Stimulated activated CD4-positive, alpha-beta T cell treated with anti-CD3 and anti-CD28 coated beads, Interleukin-4, amount 100 ng/mL, for 48 hours (primary cell): ENCODE measurements at places on chromosomes 4 and X.

- no peak for DNase-seq
Observed at GRCh38 chrX:42973321-42973720, 195.4 kb upstream of the PPP1R2C start.

DNA sequence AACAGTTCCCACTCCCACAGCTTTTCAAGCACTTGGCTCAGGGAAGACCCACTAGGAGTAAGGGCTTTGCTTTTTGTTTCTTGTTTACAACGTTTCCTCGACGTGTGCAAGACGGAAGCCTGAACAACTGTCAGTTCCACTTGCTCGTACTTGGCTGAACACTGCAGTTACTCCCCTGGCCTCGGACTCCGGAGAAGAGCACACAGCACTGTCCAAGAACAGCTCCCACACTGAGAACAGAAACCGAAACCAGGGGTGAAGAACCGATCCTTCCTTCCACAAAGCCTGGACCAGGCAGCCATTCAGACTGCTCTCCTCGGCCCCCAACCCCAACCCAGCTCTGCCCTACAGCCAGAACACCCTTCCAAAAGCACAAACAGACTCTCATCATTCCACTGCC lies 25.5 kb downstream of the IRF2 start:
- no peak for DNase-seq

GRCh38 chr4:24211856-24212255 lies 322.0 kb upstream of the PPARGC1A start:
- no peak for DNase-seq

DNA sequence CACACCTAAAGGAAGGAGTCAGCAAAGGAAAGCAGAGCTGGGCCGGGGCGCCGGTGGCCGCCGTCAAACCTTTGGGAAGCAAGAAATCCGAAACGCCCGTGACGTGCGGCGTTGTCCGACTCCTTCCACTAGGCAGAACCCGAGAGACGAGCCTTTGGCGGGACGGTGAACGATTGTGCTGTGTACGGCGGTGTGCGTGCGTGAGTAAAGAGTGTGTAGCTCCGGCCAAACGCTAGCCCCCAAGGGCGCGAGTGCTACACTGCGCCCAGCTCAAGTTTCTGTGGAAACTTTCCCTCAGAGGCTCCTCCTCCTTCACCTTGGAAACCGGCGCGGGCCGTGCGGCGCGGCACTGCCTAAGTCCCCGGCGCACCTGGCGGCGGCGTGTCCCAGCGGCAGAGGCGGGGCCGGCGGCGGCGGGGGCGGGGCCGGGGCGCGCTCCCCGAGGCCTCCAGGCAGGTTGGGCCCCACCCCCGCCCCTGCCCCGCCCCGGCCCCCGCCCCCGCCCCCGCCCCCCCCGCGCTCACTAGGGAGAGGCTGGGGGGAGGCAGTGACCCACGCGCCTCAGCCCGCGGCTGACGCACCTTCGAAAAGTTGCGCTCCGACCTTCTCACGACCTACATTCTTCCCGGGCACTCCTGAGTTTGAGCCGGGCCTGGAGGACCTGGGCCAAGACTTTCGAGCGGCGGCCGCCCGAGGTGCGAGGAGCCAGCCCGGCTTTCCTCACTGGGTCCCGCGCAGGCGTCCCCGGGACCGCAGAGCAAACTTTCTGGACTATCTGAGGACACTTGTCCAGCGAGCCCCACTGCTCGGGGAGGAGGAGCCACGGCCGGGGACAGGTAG lies at the start of gene FHIP1A:
TSS of gene FHIP1A (plus strand) at position 547 of the 840 bp plus-strand sequence. CDS start 157,084 bp downstream, outside the sequence.
- DNase-seq = peak; percentile 68

- DNase-seq = no peak
Observed at GRCh38 chrX:65689377-65689776, 21.9 kb downstream of the MSN start.

GRCh38 chr4:36747277-36748129 lies 466.1 kb downstream of the DTHD1 start:
- no peak for DNase-seq

DNA sequence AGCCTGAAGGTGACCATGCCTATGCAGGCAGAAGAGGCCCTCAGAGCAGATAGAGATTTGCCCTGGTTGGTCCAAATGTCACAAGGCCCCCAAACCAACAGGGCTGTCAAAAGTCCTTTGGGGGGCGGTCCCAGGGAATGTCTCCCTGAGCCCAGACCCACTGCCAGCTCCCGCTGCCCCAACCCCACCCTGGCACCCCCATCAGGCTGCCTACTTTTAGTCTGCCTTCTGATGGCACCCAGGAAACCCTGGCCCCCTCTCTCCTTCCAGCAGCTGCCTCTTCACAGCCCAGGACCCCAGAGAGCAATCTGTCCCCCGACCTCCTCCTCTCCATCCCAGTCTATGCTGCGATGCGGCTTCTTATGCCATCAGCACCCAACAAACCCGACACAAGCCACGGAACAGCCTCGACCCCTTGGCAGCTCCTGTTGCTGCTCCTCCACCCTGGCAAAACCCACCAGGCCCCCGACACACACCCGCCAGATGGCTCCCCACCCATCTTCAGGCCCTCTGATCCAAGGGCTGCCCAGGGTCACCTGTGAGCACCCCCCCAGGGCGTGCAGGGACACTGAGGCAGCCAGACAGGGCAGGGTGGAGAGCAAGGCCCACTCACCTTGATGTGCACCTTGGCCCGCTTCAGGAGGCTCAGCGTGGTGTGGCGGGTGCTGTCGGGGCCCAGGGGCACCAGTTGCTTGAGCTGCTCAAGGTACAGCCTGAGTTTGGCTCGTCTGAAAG lies 9.9 kb downstream of the MXD4 start:
- no peak for DNase-seq

- DNase-seq = no peak
Observed at GRCh38 chr4:74097631-74098426, 1.2 kb downstream of the CXCL2 start.

DNA sequence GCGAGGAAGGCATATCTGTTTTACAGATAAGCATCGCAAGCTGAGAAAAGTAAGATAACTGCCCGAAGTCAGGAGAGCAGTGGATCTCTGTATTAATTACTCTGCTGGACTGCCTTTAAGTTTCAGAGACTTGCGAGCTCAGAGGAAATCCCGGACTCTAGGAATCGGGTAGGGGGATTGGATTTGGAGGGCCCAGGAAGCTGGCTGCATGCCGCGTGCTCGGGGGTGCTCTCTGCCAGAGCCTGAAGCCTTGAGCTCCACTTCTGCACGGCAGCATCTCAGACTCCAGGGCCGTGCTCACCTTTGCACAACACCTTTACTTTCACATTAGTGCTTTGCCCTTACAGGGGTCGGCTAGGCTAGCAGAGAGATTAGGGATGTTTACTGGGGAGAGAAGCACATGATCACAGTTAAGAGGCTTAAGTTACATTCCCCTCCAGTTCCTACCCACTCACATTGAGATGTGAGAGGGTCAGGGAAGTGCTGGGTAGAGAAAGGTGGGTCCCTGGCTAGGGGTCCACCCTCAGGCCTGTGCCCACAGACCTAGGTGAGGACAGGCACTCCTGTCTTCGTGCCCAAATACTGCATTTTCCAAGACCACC lies 57.0 kb downstream of the TRIML1 start:
- no peak for DNase-seq

DNA sequence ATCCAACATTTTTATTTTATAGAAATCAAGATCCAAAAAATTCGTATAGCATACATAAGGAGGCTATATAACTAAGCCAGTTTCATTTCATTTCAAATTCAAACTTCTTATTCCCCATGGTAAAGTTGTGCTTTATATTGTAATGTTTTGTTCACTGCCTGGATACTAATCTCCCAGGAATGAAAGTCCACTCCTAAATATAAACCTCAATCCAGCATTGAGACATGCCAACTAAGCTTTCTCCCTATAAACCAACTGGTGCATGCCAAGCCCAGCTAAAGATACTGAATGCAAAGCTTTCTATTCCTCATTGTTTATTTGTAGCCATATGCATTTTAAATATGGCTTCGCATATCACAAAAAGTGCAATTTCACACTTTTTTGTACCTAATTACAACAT lies 63.8 kb upstream of the INPP4B start:
- DNase-seq = no peak

DNA sequence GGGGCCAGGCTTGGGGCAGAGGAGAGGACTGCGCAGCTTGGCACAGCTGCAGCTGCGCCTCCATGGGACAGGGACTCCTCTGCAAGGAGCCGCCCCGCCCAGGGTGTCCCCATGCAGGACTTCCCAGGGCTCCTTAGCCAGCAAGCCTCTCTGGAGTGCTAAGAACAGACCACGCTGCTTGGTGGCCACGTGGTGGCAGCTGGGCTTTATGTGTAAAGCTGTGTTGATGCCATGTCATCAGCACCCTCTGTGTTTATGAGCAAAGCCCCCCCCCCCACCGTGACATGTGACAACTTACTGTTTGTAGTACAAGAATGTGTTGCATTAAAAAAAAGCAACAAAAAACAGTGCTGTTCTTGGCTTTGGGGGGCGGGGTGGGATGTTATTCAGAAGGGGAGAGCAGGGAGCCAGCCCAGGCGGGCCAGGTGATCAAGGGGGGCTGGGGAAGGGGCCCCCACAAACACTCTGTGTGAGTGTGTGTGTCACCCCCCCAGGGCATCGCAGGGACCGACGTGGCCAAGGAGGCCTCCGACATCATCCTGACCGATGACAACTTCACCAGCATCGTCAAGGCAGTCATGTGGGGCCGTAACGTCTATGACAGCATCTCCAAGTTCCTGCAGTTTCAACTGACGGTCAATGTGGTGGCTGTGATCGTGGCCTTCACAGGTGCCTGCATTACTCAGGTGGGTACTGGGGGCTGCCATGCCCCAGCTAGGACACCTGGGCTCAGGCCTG lies 40.3 kb downstream of the ATP2B3 start:
- DNase-seq = no peak

DNA sequence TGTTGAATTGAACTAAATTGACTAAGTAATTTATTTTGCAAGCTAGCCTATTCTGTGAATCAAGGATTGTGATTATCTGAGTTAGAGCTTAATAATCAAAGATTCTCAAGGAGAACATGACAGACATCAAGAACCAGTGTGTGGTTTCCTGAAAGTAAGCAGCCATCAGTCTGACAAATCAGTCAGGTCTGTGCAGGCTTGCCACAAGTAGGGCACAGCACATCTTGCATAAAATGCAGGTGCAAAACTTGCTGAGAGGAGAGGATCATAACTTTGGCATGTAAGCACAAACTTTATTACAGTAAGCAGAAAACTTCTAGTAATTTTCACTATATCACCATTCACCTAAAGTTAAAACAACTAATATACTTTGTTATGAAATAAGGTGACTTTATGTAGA lies 22.5 kb downstream of the FAM241A start:
- DNase-seq = no peak

DNA sequence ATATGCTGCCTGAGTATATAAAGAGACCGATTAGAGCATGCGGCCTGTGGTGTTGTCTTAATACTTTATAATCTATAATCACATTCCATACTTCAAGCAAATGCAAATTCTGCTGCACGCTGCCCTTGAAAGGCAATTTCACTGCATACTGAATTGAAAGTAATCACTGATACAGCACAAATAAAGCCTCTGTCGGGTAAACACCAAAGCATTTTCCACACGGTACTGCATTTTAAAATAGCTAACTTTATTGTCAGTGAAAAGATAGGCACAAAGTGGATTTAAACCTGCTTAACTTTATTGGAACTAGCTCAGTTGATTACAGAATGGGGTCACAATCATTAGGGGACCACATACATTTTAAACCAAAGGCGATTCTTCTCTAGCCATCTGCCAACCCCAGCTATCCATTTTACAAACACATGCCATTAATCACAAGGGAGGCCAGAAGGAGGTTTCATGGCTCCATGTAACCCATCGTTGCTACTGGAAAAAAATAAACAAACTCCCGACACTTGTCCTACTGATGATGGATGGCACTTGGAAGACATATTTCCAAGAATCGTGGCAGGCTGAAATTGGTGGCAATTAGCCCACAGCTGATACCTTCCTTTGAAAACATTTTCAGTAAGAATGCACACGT lies 65.9 kb downstream of the AMOT start:
- DNase-seq = no peak

DNA sequence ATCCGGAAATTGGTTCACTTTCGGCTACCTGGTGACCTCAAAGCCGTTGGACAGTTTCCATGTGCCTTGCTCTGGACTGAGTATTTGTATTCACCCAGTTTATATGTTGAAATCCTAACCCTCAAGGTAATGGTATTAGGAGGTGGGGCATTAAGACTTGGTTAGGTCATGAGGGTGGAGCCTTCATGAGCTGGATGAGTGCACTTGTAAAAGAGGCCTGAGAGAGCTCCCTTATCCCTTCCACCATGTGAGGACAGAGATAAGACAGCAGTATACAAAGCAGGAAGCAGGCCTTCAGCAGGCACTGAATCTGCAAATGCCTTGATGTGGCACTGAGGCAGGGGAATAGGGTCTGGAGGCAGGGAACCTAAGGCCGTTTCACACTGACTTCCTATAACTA lies 5.3 kb upstream of the OPHN1 start:
- DNase-seq = no peak

GRCh38 chr4:85445050-85445639 lies 29.8 kb upstream of the ARHGAP24 start:
- DNase-seq = no peak

GRCh38 chr4:54440394-54441136 lies 211.5 kb downstream of the PDGFRA start:
- DNase-seq = no peak

DNA sequence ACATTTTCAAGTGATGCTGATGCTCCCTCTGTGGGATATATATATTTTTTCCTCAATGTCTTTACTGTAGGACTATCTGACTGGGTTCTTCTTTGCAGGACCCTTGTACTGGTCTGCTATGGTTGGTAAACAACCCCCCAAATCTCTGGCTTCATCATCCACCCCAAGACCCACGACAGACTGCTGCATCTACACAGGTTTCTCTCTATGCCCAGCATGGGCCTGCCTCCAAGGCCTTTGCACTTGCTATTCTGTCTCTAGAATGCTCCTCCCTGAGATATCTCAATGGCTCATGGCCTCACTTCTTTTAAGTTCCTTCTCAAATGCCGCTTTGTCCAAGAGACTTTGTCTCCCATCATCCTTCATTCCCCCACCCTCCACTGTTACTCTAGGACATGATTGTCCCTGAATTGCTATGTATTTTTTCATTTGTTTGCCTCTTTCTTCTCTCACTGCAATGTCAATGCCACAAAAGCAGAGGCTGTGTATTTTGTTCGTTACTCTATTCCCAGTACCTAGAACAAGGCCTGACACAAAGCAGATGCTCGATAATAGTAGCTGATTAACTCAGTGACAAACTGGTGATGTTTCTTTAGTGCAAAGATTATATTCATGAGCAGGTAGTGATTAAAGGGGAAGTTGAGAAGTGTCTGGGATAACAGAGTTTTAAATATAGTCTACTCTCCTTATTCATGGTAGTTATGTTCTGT lies 6.6 kb downstream of the EVC start:
- no peak for DNase-seq

DNA sequence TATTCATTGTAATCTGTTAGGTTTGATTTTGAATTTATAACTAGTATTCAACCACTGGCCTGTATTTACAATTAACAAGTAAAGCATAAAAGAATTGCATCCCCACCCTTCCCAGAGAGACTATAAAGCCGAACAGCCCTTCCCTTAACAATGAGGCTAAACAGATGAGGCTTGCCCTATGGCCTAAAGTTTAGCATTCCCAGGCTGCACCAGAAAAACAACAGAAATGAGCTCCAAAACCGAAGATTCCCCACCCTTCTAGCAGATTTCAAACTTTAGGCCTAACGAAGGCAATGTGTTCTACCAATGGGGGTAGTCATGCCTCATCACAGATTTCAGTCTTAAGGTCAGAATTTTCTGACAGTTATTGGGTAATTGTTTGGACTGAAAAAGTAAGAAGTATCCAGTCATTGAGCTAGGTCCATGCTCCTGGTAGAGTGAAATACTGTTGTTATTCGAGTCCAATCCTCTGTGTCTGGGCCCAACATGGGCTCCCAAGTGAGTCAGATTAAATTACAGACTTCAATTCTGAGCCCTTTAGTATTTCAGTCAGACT lies 197.6 kb downstream of the ANTXR2 start:
- DNase-seq = no peak
